Common myeloid progenitor, CD34-positive (primary cell): ENCODE measurements at places on chromosomes 1 and 21.

DNA sequence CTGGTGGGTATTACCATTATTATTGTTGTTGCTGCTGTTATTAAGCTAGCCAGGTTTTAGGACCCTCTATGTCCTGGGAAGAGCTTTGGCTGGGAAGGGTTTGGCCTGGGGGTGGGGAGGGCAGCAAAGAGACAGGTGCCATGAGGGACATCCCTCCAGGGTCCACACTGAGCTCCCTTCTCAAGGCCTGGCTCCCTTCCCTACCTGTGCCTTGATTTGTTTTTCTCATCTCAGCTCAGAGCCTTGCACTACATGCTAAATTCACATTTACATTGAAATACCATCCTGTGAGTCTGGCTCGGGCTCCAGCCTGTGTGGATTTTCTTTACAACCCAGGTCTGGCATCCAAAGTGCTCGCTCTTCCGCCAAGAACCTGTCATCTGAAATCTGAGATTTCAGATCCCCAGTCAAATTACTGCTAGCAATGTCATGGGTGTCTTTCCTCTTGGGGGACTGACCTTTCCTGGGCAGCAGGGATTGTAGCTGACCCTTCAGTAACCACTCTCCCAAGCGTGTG, 536.3 kb downstream of the PTPRU start:
- no peak for DNase-seq

GRCh38 chr1:40096646-40096976, 441 bp downstream of the PPT1 start:
- DNase-seq = no peak

DNA sequence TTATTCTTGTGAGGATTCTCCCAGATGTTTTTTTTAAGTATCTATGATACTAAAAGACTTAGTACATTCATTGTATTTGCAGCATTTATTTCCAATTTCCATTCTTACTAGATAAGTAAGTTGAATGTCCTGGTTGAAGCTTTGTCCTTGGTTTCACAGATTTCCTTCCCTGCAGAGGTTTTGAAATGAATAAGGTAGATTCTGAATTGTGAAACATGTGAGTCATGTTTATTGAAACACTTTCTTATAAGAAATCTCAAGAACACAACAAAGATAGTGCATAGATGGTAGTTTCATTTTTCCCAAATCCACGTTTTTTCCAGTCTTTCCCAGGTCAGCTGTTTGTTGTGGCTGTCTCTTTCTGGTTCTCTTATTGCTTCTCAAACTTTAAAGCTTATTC, 24.8 kb downstream of the GABPA start:
- no peak for DNase-seq

- no peak for DNase-seq
Observed at GRCh38 chr1:25672763-25673409, 56.3 kb downstream of the MAN1C1 start.

DNA sequence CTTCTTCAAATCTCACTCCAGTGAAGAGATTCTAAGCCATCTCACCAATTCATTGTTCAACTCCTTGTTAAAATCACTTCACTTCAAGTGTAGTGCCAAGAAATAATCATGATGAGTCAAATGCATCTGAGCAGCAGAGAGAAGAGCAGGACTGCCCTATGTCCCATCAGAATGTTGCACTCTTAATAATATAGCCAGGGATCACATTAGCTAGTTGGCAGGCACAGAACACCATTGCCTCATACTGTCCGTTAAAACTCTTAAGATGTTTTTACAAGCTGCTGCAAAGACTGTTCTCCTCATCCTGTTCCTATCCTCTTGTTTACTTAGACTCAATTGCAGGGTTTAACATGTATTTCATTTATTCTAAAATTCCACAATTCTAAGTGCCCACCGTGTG, 432.9 kb downstream of the PLPP3 start:
- no peak for DNase-seq

- DNase-seq = no peak
Observed at GRCh38 chr1:55168353-55168752, 46.8 kb downstream of the USP24 start.

DNA sequence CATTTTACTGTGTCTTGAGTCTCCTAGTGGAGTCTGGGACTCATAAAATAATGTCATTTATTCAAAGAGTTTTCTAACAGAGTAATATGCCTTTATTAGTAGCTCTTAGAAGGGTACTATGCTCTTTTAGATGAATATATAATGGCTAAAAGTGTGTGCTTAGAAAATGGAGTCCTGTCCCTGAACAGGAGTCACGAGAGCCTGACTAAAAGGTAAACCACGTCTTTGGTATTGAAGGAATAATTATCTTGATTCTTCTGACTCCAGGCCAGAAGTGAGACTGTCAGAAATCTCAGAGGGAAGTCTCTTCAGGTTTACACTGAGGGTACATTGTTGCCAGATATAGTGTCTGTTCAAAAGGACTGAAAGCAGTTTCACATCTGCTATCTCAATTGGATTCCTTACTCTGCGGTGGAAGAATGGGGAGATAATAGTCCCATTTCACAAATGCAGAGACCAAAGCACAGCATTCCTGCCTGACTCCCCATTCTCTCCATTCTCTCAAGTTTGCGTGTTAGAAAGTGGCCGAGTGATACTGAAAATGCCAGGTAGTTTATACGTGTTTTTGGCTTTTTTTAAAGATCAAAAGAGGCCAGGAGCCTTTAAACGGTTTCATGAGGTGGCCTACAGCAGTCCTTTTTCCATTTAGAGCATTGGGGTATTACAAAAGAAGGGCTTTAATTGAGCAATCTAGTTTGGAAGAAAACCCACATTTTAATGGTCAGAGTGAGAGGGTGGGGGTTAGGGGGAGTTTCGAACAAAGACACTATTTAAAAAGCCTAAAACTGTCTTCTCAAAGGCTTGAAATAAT, 176.6 kb downstream of the VPS13D start:
- DNase-seq = no peak

- DNase-seq = no peak
Observed at GRCh38 chr1:7915826-7916500, 24.7 kb downstream of the TNFRSF9 start.

- no peak for DNase-seq
Observed at GRCh38 chr1:192592517-192592916, 16.9 kb downstream of the RGS1 start.

GRCh38 chr1:22236166-22236565, 93.3 kb upstream of the WNT4 start:
- DNase-seq = no peak

DNA sequence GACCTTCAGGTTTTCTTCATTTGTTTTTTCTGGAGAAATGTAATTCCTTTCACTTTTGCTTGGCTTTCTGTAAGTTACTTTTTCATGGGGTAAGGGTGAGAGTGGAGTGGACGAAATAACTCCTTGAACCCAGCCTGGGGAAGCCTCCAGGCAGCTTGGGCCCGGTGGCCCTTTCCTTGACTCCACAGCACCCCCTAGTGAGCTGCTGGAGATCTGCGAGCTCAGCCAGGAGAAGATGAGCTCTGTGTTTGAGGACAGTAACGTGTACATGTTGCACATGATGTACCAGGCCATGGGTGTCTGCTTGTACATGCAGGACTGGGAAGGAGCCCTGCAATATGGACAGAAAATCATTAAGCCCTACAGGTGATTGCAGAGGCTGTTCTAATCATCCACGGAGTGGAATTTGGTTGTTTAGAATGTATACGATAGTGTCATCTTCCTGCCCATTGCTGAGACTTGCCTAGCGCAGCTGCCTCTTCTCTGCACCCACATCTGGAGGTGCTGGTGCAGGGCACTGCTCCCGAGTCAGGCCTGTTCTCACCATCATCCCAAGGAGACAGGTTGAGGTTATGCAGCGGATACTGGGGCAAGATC, 51.0 kb downstream of the SMYD2 start:
- DNase-seq = peak; percentile 48

GRCh38 chr1:41158147-41158875, 83.8 kb downstream of the SCMH1 start:
- DNase-seq = no peak

DNA sequence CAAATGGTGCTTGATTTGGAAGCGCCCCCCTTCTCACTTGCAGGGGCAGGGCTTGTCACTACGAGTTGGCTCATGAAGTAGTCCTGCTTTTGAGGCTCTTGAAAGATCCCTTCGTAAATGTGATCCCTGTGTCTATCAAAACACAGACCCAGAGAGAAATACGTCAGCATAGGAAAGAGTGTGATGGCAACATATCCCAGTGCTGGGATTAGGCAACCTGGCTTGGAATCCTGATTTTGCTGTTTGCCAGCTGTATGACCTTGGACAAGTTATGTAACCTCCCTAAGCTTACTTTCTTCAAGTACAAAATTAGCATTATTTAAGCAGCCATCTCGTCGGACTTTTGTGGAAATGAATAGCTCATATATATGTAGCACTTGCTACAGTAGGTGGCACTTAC, 228.4 kb downstream of the ATG4C start:
- no peak for DNase-seq

DNA sequence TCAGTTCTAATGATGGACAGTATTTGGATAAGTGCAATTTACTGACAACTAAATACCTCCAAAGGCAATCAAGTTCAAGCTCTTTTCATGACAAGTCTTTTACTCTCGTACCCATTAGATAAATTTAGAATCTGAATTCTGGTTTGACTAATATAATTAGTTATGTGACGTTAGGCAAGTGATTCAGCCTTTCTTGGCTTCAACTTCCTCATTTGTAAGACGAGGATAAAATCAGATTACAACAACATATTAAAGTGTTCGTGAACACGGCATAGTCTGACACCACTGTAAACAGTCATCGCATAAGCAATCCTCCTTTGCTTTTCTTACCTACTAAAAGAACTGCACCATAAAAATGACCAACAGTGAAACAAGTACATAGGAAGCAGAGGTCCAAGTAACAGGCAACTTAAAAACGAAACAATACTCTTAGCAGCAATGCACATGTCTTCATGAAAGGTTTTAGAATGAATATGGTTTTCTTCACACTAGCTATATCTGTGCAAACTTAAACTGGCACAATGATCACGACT, 25.7 kb downstream of the COA6 start:
- DNase-seq = peak; percentile 32

- DNase-seq = peak; percentile 44
Observed at GRCh38 chr1:81799939-81800694, 617 bp upstream of the ADGRL2 start.

GRCh38 chr1:175887981-175888428, 144.6 kb upstream of the TNR start:
- peak; percentile 14 for DNase-seq

- DNase-seq = no peak
Observed at GRCh38 chr1:114208714-114209113, 55.0 kb upstream of the SYT6 start.

DNA sequence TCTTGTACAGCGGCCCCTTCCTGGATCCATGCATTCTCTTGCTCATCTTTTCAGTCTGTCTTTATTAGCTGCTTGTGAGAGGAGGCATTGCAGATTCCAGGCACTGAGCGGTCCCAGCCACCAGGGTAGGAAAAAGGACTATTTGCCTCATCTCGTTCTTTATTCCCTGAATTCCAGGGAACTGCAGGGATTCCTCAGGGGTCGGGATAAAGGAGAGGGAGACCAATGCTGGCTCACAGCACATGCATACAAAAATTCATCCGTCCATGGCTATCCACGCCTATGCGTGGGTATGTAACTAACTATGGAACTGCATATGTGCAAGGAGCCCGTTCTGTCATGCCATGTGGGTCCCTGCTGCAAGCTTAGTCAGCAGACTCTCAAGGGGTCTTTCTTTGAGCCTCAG, 879 bp upstream of the PLPPR5 start:
- no peak for DNase-seq

DNA sequence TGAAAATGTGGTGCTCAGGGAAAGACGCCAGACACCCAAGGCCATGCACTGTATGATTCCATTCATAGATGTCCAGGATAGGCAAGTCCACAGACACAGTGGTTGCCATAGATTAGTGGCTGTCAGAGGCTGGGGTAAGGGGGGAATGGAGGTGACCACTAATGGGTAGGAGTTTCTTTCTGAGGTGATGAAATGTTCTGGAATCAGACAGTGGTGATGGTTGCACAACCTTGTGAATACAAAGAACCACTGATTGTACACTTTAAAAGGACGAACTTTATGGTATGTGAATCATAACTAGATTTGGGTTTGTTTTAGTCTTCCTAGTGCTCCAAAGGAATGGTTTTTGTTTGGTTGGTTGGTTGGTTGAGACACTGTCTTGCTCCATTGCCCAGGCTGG, 51.7 kb downstream of the PRAMEF20 start:
- DNase-seq = no peak

GRCh38 chr1:45843474-45843905, 40.1 kb downstream of the MAST2 start:
- peak; percentile 29 for DNase-seq

- no peak for DNase-seq
Observed at GRCh38 chr1:198328458-198329032, 171.7 kb downstream of the NEK7 start.

DNA sequence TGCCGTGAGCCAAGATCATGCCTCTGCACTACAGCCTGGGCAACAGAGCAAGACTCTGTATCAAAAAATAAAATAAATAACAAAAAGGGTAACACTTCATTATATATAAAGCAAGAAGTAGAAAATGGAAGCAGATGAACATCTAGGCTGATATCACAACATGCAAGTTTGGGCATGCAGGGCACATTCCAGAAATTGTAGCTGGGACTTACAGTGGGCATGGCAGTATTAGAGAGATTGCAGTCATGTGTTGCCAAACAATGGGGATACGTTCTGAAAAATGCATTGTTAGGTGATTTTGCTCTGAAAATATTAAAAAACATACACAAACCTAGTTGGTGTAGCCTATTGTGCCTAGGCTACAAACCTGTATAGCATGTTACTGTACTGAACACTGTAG, 441.0 kb upstream of the PRMT6 start:
- DNase-seq = no peak

DNA sequence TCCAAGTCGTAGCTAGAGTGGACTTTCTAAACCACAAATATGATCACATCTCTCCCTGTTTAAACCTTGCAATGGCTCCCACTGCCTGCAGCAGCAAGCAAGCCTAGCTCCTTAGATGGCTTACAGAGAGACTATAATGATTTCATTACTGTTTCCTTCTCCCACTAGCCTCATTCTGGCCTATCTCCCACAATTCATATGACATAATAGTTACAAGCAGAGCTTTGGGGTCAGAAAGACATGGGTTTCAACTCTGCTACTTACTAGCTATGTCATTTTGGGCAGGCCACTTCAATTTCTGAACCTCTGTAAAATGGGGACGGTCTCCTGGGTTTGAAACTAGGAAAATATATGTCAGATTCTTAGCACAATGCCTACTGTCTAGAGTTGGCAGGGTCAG, 143.3 kb downstream of the TRABD2B start:
- DNase-seq = no peak

GRCh38 chr1:230831771-230832170, 36.5 kb downstream of the C1orf198 start:
- DNase-seq = no peak

- no peak for DNase-seq
Observed at GRCh38 chr1:116709666-116710167, 42.2 kb upstream of the IGSF3 start.

GRCh38 chr21:26077521-26077920, 93.0 kb downstream of the APP start:
- no peak for DNase-seq

DNA sequence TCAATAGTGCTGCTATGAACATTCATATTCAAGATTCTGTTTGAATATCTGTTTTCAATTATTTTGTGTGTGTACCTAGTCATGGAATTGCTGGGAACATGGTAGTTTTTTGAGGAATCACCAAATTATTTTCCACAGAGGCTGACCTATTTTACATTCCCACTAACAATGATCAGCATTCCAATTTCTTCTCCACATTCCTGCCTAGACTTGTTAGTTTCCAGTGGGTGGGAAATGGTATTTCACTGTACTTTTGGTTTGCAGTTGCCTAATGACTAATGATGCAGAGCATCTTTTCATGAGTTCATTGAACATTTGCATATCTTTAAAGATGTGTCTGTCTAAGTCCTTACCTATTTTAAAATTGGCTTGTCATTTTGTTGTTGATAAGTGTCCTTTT, 1182.6 kb upstream of the B3GALT2 start:
- no peak for DNase-seq

GRCh38 chr1:33560680-33561079, 88.2 kb downstream of the ZSCAN20 start:
- DNase-seq = no peak
